HAP-1 (cell line): ENCODE measurements at places on chromosomes 6 and 20.

DNA sequence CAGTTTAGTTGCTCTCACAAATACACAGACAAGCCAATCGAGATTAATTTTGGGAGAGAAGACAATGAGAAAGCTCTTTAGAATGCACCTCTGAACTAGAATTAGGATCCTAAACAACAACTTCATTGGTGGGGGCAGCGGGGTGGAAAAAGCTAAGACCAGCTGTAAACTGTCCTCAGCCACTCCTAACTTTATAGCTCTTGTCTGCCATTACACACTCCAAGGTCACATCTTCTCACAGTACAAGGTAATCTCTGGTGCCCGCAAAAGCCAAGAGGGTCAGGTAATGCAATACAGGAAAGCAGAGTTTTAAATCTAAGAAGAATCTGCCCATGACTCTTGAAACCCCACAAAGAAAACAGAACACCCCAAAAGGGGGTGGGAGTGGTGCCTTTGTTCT, 17.8 kb upstream of the IL22RA2 start:
- DNase-seq: no peak

GRCh38 chr6:165732696-165733488, 69.9 kb upstream of the PDE10A start:
- no peak for DNase-seq

DNA sequence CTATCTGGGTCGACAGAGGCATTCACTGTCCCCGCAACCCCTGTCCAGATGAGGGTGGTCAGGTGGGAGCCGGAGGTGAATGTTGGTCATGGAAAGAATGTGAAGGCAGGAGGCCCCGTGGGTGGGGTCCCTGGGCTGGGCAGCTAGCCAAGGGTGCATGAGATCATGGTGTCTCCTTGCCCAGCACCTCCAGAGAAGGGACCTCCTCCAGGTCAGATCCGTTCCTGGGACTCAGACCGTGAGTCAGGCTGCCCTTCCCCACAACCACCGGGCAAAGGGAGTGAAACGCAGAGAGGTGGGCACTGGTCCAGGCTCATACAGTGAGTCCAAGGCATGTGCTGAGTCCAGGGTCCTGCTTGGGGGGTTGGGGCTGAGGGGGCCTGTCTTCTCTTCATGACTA, 3.5 kb downstream of the FOXS1 start:
- no peak for DNase-seq

DNA sequence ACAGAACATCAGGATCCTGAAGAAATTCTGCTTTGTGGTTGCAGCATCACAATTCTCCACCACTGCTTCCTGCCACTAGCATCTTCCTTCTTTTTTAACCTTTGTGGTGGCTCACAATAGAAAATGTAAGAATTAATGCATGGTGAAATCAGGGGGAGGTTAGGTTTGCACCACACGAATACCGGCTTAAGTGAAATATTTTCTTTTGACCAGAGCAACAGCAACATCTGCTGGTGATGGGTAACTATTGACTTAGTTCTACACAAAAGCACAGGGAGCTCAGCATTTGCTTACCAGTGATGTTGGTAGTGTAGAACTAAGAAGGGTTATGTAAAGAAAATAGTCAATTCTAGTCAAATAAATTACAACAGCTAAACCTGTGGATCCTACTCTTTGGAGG, 280.5 kb downstream of the SYNE1 start:
- peak; percentile 31 for DNase-seq

DNA sequence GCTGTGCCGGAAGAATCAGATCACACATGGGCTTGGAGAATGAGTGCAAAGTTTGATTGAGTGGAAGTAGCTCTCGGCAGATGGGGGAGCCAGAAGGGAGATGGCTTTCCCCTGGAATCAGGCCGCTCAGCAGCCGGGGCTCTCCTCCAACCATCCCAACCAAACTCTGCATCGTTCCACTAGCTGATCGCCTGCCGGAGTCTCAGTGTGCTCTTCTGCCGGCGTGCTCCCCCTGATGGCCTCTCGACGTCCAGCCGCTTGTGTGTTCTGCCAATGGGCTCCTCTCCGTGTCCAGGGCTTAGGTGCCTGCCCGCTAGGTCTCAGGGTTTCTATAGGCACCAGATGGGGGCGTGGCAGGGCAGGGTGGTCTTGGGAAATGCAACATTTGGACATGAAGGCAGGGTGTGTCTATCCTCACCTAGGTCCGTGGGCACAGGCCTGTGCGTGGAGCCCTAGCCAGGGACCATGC, 4.9 kb upstream of the BIRC7 start:
- DNase-seq: peak; percentile 10
